ENCODE measurements at places on chromosomes 7 and 10.

DNA sequence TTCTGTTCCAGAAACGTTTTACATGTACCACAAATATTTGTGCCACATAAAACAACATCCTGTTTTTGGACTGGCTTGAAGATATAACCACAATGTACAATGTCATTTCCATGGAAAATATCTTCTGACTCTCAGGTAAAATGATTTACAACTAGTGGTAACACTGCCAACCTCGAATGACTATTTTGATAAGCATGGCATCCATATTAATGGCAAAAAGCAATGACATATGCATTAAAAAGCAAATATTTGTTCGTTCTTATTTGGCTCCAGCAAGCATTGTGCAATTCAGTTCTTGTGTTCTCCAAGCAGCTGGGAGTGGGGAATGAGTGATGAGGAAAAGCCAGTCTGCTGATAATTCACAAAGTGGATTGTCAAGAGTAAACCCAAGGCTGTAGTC, 289.0 kb downstream of the PLXDC2 start:
- DNase-seq, result no peak

DNA sequence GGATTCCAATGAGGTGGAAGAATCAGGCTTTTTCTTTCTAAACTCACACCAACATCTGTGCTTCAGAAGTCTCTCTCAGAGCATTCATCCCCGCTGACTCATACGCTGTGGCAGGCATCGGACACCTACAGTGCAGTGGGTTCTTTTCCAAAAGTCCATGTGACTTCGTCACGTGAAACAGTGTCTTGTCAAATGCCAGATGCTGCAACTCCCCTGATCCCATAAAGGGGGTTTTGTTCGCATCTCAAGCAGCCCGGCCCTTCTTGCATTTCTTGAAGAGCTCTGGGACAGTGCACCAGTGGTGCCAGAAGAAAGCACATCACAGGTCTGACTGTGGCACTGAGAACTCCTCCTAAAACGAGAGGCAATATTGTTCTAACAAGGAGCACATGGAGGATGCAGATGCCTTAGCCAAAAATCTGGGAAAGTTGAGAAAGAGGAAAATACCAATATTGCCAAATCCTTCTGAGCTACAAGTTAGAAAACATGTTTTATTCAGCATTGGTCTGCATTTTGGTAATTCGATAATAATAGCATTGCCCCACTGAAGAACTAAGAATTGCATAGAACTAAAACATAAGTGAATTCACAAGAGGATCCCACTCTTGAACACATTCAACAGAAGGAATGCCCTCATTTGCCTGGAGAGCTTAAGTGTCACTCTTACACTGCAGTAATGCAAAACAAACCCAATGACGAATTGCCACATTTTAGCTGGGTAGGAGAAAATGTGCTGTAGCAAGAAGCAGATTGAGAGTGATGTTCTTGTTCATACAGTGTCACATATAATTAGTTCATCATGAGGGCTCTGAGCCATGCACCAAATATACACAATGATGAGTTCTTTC, 204.4 kb downstream of the CXCL12 start:
- DNase-seq, result no peak

- DNase-seq, result no peak
Observed at GRCh38 chr7:4144172-4144701, 537.9 kb upstream of the FOXK1 start.

DNA sequence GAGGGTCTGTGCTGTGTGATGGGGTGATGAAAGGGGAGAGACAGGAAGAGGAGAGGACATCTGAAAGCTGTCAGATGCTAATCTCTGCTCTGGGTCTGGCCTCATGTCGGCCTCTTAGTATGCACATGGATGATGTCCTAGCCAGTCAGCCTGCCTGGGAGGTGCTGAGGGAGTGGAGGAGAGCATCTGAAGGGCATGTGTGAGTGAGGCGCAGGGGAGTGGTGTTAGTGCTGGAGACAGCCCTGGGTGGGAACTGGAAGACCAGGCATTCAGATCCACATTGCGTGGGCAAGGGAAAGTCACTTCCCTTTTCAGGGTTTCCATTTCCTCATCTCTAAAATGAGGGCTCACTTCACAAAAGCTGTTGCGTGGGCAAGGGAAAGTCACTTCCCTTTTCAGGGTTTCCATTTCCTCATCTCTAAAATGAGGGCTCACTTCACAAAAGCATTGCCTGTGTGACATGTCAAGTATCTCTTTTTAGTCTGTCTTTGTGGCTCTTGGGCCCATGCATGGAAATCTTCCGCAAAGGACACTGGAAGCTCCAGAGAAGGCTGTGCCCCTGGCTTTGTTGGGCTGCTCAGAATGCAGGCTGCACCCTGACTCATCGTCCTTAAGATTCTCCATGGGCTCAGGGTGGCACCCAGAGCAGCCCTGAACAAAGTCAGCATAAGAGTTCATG, 10.0 kb downstream of the SFTPD start:
- no peak for DNase-seq

DNA sequence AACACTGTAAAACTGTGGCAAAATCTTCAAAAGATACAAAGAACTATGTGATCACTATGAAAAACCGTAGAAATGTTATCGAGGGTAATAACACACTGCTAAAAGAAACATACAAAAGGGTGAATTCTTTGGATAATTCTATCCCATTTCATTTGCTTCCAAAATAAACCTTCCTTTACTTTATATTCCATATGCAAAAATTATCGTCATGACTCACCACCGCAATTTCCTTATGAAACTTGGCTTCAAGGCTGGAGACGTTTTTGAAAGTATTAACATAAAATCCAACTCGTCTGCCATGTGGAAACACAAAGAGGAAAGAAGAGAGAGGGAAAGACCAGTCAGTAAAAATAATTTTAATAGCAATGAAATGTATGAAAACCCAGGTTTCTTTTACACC, 165.2 kb downstream of the AMPH start:
- no peak for DNase-seq

DNA sequence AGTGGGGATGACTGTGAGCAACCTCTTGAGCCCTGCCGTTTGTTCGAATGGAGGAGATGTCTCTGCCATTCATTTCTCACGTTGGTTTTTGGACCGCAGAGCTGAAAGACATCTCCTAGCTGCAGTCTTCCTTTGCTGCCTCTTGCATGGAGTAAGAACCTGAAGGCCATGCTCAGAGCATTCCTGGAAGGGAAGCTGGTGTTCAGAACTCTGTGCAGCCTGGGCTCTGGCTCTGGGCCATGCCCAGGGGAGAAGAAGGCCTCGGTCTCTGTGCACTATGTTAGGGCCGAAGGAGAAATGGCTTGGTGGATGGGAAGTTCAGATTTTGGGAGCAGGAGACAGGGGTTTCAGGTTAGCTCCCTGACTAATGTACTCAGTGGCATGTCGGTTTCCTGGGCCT, 22.9 kb downstream of the SFTPD start:
- no peak for DNase-seq

All from iPS-NIHi11 (cell line).